ENCODE measurements at places on chromosomes 5 and 9.
A peak's percentile ranks its signal among the peaks of the same experiment; 100 is the strongest.

GRCh38 chr9:119556129-119556875, 187.1 kb upstream of the BRINP1 start:
- DNase-seq: peak; percentile 20

GRCh38 chr9:37127018-37127417, 6.6 kb downstream of the ZCCHC7 start:
- no peak for DNase-seq

DNA sequence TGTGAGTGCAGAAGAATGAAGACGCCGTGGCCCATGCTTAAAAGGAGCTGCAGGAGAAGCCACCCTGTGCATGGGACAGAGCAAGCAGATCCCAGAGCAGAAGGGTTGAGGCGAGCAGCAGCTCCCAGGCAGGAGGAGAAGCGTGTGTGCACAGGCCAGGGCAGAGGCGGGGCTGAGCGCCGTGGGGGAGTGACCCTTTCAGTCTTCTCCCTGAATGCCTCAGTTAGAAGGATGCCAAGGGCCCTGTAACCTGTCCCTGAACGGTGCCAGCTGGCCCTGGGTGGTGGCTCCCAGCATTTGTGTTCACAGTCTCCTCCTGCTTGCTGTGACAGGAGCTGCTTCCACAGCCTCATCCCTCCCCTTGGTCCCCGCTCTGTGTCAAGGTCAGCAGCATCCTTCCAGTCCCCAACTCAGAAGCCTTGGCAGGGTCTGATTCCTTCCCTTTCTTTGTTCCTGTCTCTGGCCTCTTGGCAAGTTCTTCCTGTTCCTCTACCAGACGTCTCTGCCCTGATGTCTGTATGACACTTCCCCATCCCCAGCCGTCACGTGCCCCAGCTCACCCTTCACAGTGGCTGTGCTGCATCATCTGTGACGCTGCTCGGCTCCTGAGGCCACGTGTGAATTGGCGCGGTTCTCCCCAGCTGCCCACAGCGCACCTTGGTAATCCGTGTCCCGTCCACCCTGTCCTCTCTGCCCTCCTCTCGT, 5.2 kb downstream of the EXOC3 start:
- DNase-seq: no peak

DNA sequence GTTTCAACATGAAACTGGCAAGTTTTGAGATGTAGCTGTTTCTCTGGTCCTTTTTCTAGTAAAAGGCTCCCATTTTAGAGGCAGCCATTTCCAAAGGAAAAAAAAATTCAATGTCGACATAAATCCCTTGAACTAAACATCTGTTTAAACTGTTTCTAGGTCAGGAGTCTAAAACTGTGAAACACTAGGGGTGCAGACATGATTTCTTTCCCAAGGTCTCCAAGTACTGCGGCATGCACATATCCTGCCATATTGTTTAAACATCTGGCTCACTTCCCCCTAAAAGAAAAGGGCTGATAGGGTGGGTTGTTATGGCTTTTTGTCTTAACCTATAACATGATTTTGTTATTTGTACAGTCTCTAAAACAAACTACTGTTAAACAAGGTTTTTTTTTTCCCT, 51.1 kb downstream of the NFIB start:
- no peak for DNase-seq

DNA sequence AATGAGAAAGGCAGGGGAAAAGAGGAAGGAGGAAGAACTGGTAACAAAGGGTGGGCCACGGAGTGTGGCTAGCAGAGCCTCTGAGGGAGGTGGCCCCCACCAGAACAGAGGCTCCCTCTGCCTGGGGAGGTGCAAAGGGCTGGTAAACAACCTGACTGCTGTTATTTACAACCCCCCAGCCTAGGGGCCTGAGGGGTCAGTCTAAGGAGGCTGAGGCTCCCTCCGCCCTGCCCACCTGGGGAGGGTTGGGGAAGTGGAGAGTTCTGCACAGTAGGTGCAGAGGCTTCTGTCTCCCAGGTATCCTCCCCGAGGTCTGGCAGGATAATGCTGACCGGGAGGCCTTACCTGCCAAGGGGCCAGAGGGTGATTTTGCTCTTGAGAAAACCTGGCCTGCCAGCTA, 35.6 kb upstream of the SMU1 start:
- no peak for DNase-seq

DNA sequence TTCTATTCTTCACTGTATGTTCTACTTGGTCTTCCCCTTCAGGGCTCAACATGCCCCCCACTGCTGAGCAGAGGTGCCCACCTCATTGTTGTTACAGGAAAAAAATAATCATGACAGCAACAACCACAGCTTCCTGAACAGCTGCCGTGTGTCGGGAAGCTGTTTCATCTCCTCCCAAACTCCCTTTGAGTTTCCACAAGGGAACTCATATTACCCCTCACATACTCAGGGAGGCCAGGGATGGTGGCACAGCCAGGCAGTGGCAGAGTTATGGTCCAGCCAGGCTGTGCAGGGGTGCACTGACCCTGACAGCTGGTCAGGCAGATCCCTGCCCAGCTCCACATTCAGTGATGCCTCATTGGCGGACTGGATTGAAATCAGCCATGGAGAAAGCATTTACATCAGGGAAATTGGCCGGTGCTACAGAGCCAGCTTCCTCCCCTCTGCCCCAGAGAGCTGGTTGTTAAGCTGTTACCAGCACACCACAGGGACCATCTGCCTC, 37.3 kb downstream of the SARDH start:
- DNase-seq: no peak

GRCh38 chr9:125433461-125434011, 171.9 kb downstream of the GAPVD1 start:
- no peak for DNase-seq

- no peak for DNase-seq
Measured at GRCh38 chr5:151688436-151688835, 1.7 kb upstream of the SPARC start.

DNA sequence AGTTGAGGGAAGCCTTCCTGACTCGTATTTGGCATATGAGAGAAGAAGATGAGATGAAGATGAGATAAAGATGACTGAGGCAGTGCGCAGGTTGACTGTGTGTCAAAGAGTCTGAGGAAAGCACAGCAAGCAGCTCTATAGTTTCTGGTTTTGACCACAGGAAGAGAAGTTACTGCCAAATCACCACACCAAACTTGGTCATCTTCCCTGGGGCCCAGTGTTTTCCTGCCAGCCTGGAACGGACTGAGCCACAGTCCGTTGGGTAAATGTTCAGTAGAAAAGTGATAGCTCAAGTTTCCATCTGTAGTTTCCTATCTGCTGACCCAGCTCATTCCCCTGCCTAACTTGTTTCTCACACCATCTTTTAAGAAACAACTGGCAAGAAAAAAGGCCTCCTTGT, 80.7 kb upstream of the ADAMTS19 start:
- DNase-seq: no peak

GRCh38 chr9:91572044-91572443, 148.4 kb upstream of the NFIL3 start:
- no peak for DNase-seq

DNA sequence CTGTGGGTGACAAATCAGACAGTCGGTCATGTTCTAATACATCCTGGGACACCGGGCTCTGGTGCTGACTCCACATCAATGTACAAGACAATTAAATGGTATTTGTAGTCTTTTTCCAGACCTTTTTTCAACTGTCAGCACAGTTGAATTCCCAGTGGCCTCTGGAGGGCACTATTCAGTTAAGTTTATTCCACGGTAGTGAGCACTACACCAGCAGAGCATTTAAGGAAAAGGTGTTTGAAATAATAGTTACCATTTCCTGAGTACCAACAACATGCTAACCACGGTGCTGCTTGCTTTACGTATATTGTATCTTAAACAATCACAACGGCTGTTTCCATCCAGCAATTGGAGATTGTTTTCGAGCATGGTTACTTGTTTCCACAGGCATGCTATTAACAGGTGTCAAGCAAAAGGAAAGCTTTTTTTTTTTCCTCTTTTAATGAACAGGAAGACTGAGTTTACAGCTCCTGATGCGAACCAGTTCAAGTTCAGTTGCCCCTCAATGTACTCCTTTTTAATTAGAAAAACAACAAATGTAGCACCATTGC, 186.7 kb downstream of the PDZD2 start:
- peak; percentile 45 for DNase-seq

- no peak for DNase-seq
Measured at GRCh38 chr9:122228191-122228567, 578 bp downstream of the LHX6 start.

DNA sequence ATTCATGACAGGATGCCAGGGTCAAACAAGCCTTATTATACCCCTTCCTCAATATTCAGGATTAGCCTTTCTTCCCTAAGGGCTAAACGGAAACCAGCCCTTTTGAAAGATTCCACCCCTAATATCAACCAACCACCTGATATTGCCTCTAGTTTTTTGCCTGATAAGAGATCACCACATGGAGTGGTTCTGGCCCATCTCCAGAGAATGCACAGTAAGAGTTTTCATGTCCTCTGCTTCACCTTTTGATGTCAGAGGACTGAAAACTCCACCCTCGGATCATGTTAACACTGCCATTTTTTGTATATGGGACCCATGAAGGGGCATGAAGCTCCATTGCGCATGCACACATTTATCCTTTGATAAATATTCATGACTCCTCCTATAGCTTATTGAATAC, 5.8 kb upstream of the LNPEP start:
- no peak for DNase-seq

- DNase-seq: no peak
Measured at GRCh38 chr5:115551415-115551814, 6.8 kb upstream of the FEM1C start.

- no peak for DNase-seq
Measured at GRCh38 chr5:118937393-118938061, 50.8 kb downstream of the DTWD2 start.

- no peak for DNase-seq
Measured at GRCh38 chr5:757931-758697, 26.4 kb downstream of the ZDHHC11B start.

GRCh38 chr9:96150324-96151227, 151.4 kb downstream of the HSD17B3 start:
- DNase-seq: no peak

DNA sequence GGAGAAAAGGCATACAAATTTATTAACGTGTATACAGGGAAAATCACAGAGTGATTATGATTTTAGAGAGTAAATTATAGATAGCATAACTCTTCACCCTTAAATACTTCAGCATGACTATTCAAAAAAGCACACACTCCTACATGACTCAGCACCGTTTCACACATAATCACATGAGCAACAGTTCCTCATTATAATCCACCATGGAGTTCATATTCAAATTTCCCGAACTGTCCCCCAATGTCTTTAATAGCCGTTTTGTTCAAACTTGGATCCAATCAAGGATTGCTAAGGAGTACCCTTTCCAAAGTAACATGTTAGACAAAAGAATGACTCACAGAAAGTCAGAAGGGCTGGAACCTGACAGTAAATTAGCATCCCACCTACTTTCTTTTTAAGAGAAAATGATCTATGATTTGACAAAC, 32.1 kb downstream of the RAPGEF1 start:
- DNase-seq: no peak

GRCh38 chr5:40401284-40402006, 278.3 kb upstream of the PTGER4 start:
- DNase-seq: no peak

- DNase-seq: no peak
Measured at GRCh38 chr9:127726871-127727270, 8.2 kb downstream of the TOR2A start.

DNA sequence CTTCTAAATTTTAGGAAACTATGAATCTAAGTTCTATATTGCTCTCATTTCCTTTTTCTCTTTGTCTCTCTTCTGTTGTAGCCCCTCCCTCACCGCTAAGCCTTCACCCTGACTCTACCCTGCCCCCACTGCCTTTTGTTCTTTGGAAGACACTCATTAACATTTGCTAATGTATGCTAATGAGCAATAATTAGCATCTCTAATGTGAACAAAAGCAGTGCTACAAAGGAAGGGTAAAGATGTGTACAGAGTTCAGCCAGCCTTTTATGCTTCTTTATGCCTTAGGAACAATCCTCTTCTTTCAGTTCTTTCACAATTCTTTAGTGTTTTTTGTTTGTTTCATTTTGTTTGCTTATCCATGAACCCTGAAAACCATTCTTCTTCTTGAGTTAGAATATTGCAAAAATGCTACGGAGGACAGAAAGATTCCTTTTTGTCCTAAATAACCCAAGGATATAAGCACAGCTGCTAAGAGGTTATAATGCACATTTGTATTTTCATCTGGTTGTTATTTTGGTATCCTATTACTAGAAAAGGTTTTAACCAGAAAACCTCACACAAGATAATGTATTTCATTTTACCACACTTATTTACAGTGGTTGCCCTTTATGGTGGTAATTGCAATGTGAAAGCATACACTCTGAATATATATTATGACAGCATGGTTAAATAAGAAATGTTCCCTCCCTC, 159.3 kb downstream of the TMC1 start:
- no peak for DNase-seq

- DNase-seq: peak; percentile 44
Measured at GRCh38 chr5:59673438-59674058, 220.0 kb downstream of the PDE4D start.

- no peak for DNase-seq
Measured at GRCh38 chr5:53429706-53430105, 50.7 kb upstream of the FST start.

- DNase-seq: no peak
Measured at GRCh38 chr9:93864840-93865239, 90.3 kb downstream of the BARX1 start.

DNA sequence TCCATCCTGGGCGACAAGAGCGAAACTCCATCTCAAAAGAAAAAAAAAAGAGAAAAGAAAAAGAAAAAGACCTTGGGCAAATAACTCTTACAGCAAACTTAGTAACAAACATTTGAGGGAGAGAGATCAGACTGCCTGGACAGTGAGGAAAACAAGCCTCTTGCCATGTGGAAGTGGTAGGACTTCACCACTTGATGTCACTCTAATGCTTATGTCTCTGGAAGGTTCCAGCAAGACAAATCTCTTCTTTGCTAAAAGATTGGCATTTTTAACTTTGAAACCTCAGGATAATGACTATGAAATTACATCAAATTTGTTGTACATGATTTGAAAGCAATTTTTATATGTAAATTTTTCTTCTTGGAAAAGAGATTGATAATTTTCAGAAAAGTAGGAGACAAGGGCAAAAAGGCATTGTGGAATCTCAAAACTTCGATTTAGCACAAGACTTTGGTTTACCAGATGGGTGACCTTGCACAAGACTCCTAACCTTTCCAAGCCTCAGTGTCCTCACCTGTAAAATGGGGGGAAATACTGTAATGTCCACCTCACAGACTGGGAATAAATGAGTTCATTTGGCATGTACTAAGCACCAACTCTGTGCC, 5.4 kb downstream of the ACTL7B start:
- DNase-seq: no peak

DNA sequence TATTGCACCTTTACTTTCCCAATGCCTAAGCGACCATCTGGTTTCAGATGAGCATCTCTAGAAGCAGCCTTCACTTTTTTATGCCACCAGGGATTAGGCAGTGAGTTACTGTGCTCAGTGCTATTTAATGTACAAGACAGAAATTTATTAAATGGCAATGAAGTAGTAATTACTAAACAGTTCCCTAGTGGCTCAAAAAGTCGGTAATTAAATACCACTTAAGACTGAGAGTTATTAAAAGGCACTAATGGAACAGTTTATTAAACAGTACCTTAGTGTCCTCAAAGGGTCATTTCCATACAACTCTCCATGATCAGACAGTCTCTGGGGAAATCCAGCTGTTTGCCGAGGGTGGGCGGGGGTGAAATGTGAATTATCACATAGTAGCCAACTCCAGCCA, 42.3 kb downstream of the LHFPL2 start:
- no peak for DNase-seq

GRCh38 chr9:70403618-70404025, 10.8 kb downstream of the KLF9 start:
- no peak for DNase-seq

Measured in HFF-Myc (cell line).